Activated T-helper 9 cell treated with anti-CD3 and anti-CD28 coated beads, Interleukin-2, amount 50 U/mL, for 16 hours (primary cell): ENCODE measurements at places on chromosomes 13 and 19.

DNA sequence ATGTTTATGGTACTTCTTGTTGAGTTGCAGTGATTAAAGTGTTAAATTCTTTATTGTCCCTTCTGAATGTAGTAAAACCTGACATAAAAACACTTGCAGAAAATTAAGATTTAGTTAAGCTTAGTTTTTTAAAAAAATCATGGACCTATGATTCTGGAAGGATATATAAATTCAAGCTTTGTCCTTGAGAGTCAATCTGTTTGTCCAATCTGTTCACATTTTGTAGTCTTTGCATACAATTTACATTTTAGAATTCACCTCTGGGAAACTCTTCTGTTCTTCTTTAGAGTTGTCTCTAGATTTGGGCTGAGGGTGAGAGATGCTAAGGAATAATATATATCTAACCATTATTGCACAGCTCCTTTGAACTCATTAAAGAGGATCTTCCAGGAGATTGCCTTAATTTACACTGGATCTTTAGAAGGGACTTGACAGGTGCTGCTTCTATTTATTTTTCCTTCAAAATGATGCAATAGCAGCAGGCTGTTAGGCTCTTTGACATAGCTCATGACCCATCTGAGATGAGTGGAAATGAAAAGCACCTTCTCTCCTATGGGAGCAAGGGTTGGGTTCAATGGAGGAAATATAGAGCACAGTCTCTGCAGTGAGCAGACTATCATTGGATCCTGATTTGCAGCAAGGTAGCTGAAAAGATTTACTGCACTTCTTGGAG lies 433.9 kb downstream of the GPC6 start:
- DNase-seq, result no peak

GRCh38 chr19:35487656-35488182 lies 2.5 kb downstream of the KRTDAP start:
- DNase-seq, result no peak

DNA sequence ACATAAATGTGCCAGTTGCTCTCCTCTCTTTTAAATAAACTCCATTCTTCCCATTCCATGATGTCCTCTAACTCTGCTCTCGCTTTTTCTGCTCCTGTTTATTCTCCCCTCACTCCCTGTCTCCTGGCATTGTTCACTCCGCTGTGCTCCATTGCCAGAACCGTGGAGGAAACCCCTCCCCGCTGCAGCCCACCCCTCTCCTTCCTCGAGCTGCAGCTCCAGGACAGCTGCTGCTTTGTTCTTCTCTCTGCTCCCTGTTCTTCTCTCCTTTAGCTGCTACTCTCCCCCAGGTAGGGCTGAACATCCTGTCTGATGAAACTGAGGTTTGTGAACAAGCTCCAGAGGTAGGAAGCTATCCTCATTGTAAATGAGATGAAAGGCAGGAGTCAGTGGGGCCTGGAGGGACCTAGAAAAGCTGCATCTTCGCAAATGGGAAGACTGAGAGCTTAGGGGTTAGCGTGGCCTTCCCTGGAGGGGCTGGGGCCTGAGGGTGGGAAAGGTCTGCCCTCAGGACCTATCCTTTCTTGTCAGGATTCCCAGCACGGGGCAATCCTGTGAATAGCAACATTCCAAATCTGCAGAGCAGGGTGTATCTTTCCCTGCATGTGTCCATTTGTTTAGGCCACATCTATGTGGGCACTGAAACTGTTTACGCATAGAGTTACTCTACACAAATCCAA lies 243.7 kb downstream of the DNAJC15 start:
- no peak for DNase-seq

- DNase-seq, result no peak
These were observed 187.1 kb downstream of the KATNAL1 start for GRCh38 chr13:30120133-30120822.

DNA sequence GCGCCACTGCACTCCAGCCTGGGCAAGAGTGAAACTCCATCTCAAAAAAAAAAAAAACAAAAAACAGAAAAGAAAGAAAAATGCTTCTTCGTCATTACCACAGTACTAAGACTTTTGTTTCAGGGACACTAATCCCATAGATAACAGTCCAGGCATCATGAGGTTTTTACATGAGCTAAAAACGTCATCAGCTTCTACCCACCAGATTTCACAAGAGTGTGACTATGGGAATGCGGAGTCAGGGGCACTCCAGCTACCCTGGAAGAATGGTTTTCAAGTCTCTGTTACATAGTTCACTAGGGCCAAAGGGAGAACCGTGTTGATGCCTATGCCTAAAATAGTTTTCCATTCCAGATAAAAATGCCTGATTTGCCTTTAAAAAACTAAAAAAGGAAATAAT lies 33.2 kb downstream of the RAB20 start:
- no peak for DNase-seq

- DNase-seq, result no peak
These were observed 3.5 kb downstream of the FZR1 start for GRCh38 chr19:3509566-3509989.

DNA sequence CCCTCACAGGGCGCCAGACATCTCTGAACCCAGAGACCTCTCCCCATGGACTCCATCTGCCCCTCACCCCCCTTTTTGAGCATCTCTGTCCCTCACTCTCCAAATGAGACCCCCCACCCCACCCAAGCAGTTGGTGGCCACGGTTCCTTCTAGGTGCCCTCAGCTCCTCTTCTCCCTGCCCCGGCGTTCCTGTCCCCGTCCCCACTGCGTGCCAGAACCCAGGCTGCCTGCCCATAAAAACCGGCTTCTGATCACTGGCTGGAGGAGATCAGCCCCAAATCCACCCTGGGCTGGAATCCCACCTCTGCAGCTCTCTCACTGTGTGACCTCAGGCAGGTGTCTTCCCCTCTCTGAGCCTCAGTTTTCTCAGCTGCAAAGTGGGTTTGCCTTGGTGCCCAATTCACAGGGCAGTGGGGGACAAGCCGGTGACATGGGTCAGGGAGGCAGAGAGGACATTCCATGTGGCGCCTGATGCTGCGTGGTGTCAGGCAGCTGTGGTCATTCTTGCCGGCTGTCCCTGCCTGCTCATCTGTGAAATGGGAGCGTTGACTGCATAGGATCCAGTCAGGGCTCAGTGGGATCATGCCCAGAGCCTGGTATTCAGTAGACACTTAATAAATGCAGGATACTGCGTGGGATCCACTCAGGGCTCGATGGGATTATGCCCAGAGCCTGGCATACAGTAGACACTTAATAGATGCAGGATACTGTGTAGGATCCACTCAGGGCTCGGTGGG lies 25.5 kb downstream of the SMIM24 start:
- DNase-seq, result no peak

- DNase-seq, result no peak
These were observed 180.6 kb upstream of the SOX1 start for GRCh38 chr13:111886217-111886945.

GRCh38 chr13:100559886-100560285 lies 28.7 kb downstream of the GGACT start:
- DNase-seq, result no peak

- peak; percentile 24 for DNase-seq
These were observed at the start of gene FKRP for GRCh38 chr19:46745521-46746280. FKRP (plus strand) TSS chr19:46746057; CDS start chr19:46755451, 9,394 bp downstream.

GRCh38 chr19:1769645-1769985 lies 16.3 kb downstream of the ONECUT3 start:
- DNase-seq, result no peak

DNA sequence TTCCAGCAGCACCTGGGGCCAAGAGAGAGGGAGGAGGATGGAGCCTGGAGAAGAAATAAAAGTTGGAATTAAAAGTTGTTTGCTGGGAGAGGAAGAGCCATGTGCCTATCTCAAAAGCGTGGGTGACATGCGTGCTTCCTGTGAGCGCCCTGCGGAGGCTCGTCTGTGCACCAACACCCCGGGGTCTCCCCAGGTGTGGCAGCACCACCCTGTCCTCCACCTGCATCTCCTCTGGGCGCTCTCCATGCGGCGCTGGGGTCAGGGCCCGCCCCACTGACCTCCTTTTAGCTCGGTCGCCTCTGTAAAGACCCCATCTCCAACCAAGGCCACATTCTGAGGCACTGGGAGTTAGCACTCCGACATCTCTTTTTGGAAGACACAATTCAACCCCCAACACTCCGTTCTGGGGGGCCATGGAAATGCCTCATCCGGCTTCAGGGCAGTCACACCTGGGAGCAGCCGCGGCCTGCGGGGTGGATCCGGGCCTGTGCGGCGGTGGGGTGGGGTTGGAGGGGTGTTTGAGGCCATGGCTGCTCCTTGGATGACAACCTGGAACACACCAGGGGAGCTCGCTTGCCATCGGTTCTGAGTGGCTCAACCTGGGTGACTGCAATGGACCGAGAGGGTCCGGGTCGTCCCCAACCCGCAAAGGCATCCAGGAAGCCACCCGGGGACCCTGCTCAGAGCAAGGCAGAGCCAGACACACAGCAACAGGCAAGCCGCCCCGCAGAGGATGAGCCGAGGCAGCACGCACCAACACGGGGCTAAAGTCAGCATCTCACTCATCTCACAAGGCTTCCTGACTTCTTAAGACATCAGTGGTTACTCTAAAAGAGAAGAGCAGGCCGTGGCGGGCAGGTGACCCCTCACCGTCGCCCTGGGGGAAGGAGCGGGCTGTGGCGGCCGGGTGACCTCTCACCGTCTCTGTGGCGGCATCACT lies 79.4 kb upstream of the MCF2L start:
- DNase-seq, result no peak

- DNase-seq, result no peak
These were observed 44.9 kb upstream of the PEG3 start for GRCh38 chr19:56885173-56885985.

- no peak for DNase-seq
These were observed 246.9 kb downstream of the DNAJC15 start for GRCh38 chr13:43270130-43270830.

DNA sequence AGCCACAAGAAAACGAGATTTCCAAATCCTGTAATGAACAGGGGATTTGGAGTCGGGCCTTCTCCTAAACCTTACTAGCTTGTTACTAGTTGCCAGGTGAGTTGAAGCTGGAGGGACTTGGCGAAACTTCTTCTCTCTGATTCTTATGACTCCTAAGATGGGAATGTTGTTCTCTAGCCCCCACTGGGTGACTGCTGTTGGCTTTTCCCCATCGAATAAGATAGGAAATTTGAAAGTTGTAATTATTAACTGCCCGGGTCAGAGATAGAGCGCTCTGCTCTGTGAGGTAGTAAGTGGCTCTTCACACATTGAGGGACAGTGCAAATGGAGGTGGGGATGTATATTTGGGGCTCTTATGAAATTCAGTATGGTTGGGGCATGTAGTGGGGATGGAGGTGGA lies 111.2 kb upstream of the MBNL2 start:
- no peak for DNase-seq

DNA sequence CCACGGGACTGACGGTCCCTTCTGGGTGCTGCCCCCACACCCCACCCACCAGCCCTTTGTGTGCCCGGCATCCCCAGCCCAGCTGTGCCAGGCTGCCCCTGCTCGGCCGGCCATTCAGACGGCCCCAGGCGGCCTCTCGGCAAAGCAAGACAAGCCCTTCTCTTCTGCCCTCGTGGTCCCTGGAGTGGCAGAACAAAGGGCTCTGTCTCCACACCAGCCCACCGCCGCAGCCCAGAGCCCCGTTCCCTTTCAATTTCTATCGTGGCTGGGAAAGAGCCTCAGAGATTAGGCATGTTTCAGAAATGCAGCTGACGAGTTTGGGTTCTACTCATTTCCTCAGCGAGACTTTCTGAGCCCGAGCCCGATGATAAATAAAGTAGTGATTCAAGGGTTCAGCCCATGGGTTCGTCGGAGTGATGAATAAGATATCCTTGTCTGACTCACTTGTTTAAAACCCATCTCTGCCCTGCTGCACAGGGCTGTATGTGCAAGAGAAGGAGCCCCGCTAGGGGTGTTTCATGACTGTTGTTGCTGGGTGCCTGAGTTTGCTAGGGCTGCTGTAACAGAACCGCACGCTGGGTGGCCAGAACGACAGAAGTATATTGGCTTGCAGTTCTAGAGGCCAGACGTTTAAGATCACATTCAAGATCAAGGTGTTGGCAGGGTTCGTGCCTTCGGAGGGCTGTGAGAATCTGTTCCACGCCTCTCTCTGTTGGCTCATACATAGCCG lies 4.3 kb downstream of the MYO9B start:
- DNase-seq, result peak; percentile 67

GRCh38 chr13:50421473-50422130 lies 406.4 kb downstream of the KCNRG start:
- DNase-seq, result no peak

GRCh38 chr13:111126509-111126908 lies 11.4 kb downstream of the ARHGEF7 start:
- no peak for DNase-seq

DNA sequence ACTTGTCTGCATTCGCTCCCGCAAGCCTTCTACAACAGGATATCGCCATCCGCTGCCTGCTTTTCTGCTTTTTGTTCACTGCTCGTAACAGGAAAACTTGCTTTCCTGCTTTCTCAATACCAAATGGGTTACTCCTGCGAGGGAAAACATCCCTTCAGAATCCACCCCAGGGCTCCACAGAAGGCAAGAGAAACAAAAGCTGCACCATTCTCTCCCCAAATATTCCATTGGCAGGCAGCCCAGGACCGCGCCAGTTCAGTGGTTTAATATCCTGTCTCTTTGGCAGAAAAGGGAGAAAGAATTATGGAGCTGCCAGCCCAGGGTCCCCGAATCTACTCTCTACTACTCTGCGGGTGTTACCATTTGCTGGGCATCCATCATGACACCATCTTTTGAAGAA lies 84.7 kb upstream of the DOCK9 start:
- no peak for DNase-seq

- no peak for DNase-seq
These were observed 7.3 kb upstream of the SIGLEC5 start for GRCh38 chr19:51637362-51637978.

DNA sequence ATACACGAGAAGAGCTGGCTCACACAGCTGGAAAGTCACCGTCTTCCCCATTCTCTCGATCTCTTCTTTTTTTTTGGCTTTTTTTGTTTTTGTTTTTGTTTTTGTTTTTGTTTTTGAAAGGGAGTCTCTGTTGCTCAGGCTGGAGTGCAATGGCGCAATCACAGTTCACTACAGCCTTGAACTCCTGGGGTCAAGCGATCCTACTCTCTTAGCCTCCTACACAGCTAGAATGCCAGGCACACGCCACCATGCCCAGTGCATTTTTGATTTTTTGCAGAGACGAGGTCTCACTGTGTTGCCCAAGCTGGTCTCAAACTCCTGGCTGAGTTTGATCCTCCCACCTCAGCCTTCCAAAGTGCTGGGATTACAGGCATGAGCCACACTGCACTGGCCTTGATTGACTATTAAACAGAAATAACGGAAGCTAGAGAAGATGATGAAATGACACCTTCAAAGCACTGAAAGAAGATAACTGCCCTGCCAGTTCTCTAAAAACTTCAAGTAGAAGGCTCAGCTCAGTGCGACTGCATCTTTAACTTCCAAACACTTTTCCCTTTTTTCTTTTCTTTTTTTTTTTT lies 4.0 kb downstream of the FXYD3 start:
- no peak for DNase-seq

- DNase-seq, result no peak
These were observed 11.0 kb downstream of the PRKCG start for GRCh38 chr19:53892981-53893325.

GRCh38 chr19:1794424-1795172 lies 17.5 kb downstream of the ATP8B3 start:
- DNase-seq, result no peak

- no peak for DNase-seq
These were observed 65.3 kb upstream of the ZNF681 start for GRCh38 chr19:23823952-23824389.

- no peak for DNase-seq
These were observed 37.7 kb downstream of the DLEU7 start for GRCh38 chr13:50805805-50806204.

GRCh38 chr13:45696610-45697226 lies 5.4 kb upstream of the CBY2 start:
- DNase-seq, result no peak
